NCI-H345 (cell line): ENCODE measurements at places on chromosomes 2 and 18.

GRCh38 chr18:48949050-48949605 is 1.6 kb downstream of the SMAD7 start:
- DNase-seq = no peak

GRCh38 chr2:130916438-130916705 is 79.7 kb downstream of the ARHGEF4 start:
- no peak for DNase-seq

- DNase-seq = no peak
These were observed 179.5 kb downstream of the SMAD2 start for GRCh38 chr18:47750889-47751423.

DNA sequence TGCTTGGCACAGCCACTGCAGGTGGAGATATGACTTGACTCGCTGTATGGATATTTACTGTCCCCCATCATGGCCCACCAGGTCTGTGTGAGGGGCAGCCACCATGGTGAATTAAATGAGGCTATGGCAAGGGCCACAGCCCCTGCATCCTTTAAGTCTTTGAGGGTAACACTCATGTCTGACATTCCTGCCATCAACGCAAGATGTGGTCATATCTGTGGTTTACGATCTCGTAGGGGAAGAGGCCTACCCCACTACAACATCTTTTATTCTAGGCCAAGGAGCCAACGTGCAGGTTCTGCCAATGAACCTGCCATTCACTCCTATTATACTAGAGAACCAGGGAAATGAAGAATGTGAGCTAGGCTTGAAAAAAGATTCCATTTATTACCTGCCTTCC is 381.6 kb upstream of the ID2 start:
- no peak for DNase-seq

GRCh38 chr2:148955798-148956197 is 80.8 kb downstream of the KIF5C start:
- DNase-seq = no peak

DNA sequence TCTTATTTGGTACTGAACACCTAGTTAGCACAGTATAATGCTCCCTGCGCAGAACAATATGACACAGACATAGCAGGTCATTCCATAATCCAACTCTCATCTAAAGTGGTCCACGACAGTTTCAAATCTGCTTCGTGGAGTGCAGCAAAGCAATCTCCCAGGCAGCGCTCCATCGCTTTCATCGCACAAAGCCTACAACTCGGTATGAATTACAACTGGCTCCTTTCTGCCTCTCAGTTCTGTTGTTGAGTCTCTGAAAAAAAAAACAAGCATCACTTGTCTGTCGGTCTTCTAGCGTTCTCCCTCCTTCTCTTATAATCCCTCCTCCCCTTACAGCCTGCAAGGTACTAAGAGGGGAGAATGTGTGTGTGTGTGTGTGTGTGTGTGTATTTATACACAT is 123.5 kb downstream of the FIGN start:
- no peak for DNase-seq

DNA sequence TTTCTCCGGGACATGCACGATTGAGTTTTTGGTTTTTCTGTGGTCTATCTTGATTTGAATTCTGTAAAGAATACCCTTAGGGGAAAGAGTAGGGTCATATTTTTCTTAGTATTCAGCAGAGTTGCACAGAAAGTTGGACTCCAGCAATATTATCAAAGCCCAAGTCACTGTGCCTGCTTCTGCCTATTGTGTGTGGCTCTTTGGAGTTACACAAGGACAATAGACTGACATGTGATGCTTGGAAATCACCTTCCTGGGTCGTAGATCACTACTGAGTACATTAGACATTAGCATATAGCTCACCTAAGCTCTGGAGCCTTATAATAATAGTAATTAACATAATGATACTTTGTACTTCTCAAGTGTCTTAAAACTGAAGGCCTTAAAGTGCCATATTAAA is 238.8 kb upstream of the FOSL2 start:
- no peak for DNase-seq

GRCh38 chr2:161613161-161613560 is 11.1 kb upstream of the SLC4A10 start:
- no peak for DNase-seq

GRCh38 chr2:219441451-219442255 is 7.0 kb downstream of the SPEG start:
- DNase-seq = peak; percentile 58

DNA sequence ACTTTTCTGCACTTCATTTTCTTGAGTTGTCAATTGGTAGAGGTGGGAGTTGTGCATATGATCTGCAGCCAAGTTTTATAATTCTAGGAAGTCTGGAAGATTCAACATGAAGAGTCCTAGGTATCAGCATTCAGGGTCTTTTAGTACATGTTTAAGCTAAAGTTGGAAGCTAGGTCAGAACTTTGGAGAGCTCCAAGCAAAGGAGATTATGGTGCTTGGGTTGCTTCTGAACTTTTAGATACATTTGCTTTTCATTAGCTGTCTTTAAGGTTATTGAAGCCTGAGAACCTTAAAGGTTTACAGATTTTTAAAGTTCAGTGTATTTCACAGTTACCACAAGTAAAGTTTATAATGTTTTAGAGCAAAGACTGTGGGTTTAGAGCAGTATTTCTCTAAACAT is 85.5 kb downstream of the EPC2 start:
- DNase-seq = no peak

GRCh38 chr2:100267751-100268150 is 54.5 kb downstream of the LONRF2 start:
- DNase-seq = no peak

DNA sequence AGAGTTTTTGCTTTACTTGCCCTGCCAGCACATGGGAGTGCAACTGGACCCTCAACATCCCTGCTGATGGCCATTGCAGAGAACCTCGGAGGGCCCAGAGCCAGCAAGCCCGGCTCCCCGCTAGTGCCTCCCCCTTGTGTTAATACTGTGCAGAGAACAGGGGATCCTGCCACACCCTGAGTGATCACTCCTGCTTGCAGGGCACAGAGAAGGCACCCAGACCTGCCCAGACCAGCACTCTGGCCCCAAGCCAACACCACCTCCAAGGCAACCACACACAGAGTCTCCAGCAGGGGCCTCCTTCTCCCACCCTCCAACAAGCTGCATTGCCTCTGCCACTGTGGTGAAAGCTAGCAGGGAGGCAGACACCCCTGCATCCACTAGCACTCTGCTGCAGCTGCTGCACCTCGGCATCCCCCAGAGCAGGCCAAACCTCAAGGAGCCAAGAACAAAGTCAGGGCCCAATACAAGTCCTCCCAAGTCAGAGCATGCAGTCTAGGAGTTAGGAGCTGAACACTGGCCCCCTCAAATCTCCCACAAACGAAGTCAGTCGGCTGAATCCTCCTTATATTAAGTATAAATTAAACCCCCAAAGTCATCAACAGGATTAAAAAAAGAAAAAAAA is 157.7 kb downstream of the CCDC178 start:
- no peak for DNase-seq

DNA sequence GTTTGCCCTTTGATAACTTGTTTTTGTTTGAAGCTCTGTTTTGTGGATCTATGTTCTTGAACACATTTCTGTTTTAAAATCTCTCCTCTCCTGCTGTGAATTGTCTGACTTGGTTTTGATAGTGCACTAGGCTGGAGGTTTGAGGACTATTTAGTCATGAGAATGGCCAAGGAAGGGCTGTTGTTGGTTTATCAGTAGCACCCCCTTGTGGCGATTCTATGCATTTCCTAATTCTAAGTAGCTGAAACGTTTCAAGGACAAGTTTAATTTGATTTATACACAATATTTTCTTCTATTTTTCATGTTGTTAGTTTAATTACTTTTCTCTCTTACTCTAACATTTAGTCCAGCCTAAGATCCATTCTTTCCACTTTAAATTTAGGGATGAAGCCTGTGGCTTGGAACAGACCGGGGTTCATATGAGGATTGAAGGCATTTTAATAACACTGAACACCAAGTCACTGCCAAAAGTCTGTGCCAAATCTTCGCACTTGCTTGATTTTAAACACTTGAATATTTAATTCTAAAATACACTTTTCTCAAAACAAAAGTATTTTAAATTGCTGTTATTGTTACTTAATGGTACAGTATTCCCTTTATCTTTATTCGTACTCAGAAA is 166.0 kb downstream of the SOCS6 start:
- DNase-seq = peak; percentile 70

DNA sequence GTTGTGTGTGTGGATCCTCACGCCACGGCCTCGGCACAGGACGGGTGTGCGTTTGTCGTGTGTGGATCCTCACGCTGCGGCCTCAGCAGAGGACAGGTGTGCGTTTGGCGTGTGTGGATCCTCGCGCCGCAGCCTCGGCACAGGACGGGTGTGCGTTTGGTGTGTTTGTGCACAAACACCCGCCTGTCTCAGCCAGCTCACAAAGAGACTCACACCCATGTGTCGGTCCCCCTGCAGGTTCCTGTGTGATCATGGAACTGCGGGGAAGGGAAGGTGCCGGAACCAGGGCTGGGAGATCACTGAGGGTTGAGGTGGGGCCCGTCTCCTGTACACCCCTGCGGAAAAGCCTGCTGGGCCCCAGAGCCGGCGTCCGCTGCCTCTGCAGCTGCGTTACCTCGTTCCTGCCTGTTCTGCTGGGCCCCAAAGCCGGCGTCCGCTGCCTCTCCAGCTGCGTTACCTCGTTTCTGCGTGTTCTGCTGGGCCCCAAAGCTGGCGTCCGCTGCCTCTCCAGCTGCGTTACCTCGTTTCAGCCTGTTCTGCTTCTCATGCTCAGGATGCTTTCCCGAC is 53.6 kb downstream of the CTDP1 start:
- DNase-seq = no peak

DNA sequence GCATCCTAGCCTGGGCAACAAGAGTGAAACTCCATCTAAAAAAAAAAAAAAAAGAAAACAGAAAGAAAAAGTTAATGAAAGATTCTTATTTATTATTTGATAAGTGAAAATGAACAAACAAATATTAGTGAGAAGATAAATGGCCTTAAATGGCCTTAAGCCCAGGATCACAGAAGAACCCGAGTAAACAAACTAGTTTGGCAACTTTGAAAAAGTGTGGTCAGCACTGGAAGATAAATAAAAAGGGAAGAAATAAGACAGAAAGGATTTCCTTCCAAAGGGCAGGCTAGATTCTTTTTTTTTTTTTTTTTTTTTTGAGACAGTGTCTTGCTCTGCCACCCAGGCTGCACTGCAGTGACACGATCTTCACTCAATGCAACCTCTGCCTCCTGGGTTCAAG is 692.4 kb downstream of the CPS1 start:
- DNase-seq = no peak

DNA sequence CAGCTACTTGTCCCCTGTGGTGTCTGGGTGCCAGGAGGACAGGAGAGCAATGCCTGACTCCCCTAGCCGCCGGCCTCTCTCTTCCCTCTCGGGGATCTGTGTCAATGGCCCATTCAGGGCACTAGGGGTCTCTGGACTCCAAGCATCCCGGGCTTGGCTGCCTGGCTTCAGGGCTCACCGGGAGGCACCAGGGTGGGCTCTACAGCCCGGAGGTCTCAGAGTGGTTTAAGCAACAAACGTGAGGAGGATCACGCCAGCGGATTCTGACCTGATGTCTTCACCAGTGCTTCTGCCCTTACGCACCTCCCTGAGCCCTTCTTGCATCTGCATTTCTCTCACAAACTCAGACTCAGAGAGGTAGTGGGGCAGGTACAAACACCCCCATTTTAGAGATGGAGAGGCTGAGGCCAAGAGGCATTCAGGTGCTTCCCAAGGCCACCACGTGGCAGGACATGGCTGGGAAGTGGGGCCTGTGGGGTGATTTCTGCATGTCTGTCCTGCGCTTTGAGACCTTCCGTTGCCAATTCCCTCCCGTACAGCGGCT is 243.0 kb downstream of the CELF4 start:
- DNase-seq = peak; percentile 32

DNA sequence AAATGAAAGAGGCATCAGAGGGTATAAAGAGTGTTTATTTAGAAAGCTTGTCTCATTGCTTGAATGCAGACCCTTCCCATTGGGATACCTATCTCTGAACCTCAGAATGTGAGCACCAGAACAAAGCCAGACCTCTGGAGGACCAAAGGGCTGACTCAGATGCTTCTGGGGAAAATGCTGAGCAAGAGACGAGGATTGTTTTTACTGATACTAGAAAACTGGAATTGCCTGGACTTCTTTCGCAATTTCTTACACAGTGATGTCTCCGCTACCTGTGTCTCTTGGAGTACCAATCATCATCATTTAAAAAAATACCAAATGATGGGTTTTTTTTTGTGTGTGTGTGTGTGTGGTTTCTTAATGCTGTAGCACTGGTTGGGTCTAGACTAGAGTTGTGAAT is 55.6 kb upstream of the CCDC85A start:
- peak; percentile 44 for DNase-seq

GRCh38 chr18:52569492-52569891 is 229.5 kb downstream of the DCC start:
- no peak for DNase-seq

GRCh38 chr18:66473882-66474281 is 130.0 kb downstream of the CDH19 start:
- no peak for DNase-seq

- no peak for DNase-seq
These were observed 325.5 kb downstream of the AGPS start for GRCh38 chr2:177717831-177718618.

DNA sequence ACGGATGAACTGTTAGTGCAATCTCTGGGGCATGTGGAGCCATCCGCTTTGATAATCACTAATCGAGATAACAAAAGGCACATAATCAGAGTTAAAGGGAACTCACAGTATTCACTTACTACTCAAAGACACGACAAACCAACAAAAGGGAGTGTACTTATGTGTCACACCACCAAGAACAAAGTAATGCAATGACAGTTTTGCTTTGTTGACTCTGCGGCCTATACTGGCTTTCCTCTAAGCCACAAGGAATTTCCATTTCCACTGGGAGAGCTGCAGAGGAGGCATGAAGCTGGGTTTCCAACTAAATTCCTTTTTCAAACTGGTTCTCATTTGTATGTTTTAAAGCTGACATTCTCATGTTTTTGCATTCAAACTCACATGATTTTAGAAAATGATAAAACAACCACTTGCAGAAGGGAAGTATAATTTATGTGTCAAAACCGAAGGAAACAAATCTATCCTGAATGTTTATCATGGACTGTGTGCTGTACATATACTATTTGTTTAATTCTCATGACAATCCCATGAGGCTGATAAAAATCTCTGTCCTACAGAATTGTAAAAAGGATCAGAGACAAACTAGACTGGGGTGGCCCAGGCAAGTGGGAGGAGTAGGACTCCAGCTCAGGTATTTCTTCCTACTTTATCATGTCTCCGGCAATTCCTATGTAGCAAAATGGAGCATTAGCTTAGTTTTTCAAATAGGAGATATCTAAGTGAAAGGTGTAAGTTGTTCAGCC is 149.6 kb upstream of the SMAD7 start:
- no peak for DNase-seq

- DNase-seq = no peak
These were observed 38.0 kb downstream of the TMX3 start for GRCh38 chr18:68676913-68677312.

GRCh38 chr2:102826904-102827303 is 65.1 kb downstream of the TMEM182 start:
- peak; percentile 90 for DNase-seq

GRCh38 chr2:31980674-31981356 is 30.0 kb downstream of the MEMO1 start:
- no peak for DNase-seq

- DNase-seq = no peak
These were observed 46.4 kb upstream of the DSC1 start for GRCh38 chr18:31209041-31209440.

GRCh38 chr2:96233880-96234316 is 25.3 kb upstream of the STARD7 start:
- no peak for DNase-seq
